ENCODE measurements at places on chromosomes 2 and 18.
A peak's percentile ranks its signal among the peaks of the same experiment; 100 is the strongest.

DNA sequence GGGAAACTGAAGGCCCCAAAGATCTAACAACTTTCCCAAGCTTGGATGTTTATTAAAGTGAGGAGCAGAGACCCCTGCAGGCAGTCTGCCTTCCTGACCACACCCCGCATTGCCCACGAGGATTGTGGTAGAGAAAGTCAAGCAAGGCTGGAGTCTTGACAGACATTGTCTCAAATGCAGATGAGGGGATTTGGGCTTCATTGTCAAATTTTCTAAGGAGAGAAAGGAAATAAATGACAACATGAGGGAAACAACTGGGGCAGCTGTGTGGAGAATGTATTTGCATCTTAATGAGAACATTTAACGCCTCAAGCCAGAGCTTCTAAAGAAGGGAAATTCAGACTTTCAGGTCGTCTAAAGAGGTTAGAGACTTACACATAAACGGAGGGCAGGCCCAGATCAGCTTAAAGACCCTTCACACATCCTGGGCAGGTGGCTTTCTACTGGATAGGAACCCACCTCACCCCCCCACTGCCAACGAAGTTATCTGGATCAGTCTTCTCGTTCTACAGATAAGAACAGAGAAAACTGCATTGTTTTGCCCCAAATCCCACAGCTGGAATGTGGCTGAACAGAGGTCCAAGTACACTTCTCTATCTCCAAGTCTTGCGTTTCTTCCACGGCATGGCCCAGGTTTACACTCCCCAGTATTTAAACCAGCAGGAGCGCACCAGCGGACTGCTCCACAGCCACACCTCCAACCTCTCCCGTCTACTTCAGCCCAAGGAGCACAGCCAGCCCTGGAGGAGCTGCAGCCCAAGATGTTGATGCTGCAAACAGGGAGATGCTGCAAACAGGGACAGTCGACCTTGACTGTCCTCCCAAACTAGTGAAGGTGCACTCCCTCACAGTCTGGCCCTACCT, 16.2 kb upstream of the SCG2 start:
- no peak for DNase-seq

DNA sequence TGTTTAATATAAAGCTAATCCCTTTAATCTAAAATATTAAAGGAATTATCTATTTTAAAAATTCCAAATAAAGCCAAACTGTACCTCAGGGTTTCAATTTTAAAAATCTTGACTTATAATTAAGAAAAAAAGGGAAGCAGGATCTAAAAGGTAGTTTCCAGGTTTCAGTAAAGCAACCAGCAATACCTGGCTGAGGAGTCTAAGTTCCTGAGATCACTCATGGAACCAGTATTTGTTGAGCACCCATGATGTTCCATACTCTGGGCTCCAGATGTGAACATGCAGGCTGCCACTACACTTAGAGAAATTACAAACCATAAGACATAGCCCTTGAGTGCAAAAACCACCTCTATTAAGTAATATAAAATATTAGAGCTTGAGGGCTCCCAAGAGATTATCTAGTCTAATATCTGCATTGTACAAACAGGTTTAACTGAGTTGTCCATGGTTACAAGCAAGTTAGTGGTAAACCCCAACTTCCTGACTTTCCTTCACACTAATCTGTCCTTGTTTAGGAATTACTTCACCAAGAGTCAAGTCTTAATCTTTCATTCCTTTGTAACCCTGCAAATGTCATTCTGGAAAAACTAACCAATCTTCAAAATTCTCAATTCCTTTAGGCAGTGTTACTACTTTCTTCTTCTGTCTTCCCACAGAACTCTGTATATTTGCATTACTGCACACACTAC, 49.2 kb downstream of the CLASP1 start:
- DNase-seq = no peak

DNA sequence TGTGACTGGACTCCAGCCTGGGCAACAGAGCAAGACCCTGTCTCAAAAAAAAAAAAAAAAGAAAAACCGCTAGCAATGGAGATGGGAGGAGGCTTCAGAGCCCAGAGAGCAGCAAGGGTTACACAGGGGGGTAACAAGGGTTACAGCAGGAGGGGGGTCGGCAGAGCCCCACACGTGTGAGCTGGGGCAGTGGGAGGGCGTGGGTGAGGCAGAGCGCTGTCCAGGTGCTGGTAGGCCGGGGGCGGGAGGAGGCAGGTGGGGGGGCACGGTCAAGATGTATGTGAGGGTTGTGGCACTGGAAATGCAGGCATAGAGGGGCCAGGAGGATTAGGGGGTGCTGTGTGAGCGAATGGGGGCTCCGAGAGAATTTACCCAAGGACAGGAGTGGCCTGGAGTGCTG, 3.4 kb downstream of the MZT2B start:
- DNase-seq = no peak

- no peak for DNase-seq
Measured at GRCh38 chr2:105291981-105292380, 37.6 kb downstream of the TGFBRAP1 start.

GRCh38 chr2:177530561-177530960, 138.0 kb downstream of the AGPS start:
- DNase-seq = peak; percentile 51

DNA sequence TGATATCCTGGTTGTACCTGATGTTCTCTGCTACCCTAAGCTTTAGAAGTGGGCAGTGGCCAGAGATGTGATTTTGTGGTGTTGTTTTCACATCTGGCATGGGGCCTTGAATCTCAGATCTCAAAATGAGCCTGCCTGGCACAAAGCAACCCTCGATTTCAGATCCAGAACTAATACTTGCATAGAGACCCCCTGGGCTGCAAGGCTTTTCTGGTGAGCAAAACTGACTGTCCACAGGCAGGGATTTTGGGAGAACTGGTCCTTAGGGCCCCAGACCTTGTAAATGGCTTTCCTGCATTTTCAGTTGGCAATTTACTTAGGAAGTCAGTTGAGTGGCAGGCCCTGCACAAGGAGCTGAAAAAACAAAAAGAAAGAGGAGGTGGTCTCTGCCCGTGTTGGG, 265.3 kb downstream of the MYCN start:
- DNase-seq = no peak

GRCh38 chr2:110157153-110157793, 41.7 kb upstream of the MALL start:
- no peak for DNase-seq

DNA sequence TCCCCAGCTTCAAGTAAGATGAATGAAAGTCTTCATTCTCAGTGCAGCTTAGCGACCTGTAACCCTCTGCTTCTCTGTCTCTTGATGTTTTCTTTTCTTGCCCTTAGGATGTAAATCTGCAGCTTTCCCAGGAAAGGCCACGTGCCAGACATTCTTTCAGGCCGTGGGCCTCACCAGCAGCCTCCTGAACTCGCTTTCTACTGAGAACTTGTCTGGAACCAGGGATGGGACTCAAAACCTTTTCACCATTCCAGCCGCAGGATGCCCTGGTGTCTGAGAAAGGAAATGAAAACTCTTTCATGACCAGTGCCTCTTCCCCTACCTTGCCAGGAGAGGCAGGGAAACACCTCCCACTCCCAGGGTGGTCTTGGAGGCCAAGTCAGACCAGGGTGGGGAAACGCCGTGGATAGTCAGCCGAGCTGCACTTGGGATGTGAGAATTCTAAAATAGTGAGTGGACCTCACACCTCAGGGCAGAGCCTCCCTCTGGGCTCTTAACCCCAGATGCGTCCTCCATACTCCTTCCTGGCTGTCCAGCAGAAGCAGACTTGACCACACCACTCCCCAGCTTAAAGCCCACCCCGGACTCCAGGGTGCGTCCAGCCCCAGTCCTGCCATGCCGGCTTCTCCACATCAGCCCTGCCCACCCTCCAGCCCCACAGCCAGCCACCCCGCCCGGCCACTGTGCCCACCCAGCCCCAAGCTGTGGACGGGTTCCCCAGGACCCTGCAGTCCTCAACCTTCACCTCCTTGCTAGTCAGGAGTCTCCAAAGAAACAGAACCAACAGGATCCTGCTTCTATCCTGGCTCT, 115.5 kb downstream of the TWIST2 start:
- DNase-seq = no peak

DNA sequence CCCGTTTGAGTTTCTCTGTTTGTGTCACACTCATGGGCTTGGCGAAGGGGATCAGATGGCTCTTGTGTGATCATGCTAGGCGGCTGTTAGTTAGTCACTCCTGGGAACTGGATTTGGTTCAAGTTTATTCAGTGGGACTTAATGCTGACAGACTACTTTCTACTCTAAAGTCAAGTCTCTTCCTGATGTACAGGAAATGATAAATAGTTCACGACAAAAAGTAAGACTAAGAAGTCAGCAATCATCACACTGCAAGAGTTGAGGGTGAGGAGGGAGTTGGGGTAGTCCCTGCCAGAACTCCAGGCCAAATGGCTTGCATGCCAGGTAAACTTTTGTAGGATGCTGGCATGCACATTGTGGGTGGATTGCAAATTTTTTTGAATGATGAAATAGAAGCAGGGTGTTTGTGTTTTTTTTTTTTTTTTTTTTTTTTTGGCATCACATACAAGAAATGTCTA, 25.1 kb upstream of the CCL20 start:
- DNase-seq = no peak

DNA sequence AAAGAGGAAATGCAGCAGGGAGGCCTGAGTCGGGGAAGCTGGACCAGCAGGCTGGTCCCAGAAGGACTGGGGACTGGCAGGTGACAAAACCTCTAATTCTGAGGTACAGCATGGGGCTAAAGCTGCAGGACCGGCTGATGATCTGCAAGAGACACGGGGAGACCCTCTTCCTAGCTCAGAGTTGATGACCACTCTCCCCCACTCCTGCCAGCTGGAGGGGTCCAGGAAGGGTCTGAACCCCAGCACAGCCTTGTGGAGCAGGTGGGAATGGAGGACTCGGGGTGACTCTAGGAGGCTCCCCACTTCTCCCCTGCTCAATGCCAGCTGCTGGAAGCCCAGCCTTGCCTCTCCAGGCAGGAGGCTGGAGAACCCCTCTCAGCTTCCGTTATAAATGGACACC, 67.7 kb downstream of the TWIST2 start:
- no peak for DNase-seq

DNA sequence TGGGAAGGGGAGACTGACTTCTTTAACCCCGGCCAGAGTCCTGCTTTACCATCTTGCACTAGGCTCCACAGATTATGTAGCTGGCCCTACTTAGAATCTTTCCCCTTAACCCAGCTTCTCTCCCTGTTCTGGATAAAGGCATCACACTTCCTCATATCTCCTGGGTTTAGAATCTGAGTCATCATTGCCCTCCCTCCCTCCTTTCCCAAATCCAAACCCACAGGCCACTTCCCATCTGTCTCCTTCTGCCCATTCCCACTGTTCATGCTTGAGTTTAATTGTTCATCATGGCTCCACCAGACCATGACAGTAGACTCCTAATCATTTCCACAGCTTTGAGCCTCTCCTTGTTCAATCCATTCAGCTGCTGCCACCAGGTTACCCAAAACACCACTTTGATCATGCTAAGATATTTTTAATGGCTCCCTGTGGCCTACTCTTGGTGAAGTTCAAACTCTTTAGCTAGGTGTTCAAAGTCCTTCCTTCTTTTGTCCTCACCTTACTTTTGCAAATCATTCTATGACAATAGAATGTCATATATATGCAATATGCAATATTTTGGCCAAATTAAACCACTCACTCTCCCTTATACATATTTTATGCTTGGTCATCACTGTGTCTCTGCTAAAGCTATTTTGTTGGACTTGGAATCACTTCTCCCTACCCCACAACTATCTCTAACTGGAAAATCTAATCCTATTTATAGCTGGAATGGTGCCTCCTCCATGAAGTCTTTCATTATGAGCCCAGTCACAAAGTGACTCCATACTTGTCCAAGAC, 5.5 kb downstream of the PDE11A start:
- no peak for DNase-seq

- no peak for DNase-seq
Measured at GRCh38 chr2:9656270-9656766, 25.5 kb upstream of the YWHAQ start.

- no peak for DNase-seq
Measured at GRCh38 chr2:197312186-197312585, 1.6 kb upstream of the ANKRD44 start.

- no peak for DNase-seq
Measured at GRCh38 chr2:130836501-130837174, at the start of gene ARHGEF4. TSS of gene ARHGEF4 (plus strand) at chr2:130836914. CDS start at chr2:130836954, 40 bp downstream.

GRCh38 chr2:214575030-214575429, 164.2 kb downstream of the VWC2L start:
- no peak for DNase-seq

DNA sequence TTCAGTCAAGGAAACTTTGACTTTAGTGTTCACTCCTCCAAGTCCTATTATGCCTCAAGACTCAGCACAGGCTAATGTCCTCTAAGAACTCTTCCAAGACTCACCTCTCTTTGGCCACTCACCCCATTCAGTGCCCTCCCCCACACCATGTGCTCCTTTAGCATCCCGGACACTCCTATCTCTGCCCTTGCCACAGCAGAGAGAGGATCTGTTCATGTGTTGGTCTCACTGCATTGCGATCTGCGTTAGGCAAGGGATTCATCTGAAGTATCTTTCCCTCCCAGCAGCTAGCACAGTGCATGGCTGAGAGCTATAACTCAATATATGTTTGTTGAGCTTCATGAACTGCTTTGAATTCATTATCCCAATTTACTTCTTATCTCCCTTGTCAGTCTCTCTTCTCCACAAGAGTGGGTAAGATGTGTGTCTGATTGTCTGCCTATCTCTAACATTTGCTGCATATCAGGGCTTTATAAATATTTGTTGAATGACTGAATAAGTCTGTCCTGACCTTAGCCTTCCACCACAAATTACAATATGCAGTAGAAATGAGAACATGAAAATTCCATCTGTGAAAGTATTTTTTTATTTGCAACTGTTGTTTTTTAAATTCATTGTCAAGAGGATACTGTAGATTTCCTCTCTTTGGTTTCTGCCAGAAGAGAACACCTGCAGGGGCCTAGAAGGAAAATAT, 179.9 kb upstream of the NCKAP5 start:
- DNase-seq = no peak

GRCh38 chr2:188527581-188527993, 235.9 kb downstream of the GULP1 start:
- no peak for DNase-seq

DNA sequence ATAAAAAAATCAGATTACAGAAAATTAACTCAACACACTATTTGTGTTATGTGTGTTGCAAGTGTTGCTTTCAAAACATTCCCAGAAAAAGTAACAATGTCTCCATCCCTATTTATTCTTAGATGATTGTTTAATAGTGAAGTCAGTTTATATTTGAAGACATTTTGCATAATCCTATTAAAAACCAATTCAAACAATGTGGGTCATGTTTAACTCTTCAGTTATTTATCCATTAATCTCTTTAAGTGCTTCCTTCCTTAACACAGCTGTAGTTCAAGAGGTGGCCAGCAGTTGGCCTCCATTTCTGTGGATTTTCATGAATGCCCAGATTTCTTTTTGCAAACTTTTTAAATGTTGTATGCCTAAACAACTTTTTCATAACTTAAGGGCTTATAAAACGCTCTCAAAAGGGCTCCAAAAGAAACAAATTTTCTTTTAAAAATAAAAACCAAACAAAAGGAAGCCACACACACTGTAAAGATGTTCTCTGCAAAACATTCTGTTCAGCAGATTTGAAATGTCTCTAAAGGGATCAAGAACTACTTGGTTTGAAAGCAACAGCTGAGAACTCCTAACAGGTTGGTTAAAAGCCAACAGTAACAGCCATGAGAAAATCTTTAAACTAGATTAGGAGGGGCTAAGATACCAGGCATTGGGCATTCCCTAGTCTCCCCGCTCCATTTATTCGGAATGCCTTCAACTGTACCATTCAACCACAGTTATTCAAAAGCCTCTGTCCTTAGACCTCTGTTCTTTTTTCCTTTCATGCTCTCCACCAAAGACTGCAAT, 71.5 kb downstream of the THADA start:
- no peak for DNase-seq

- DNase-seq = no peak
Measured at GRCh38 chr2:113965644-113966043, 75.8 kb downstream of the ACTR3 start.
